ENCODE measurements at places on chromosomes 7 and 10.

GRCh38 chr7:77826300-77826699, 27.7 kb downstream of the PHTF2 start:
- DNase-seq, result no peak

- DNase-seq, result no peak
These were observed 45.3 kb downstream of the RASGEF1A start for GRCh38 chr10:43221419-43222209.

GRCh38 chr10:71805776-71806703, 32.7 kb upstream of the VSIR start:
- DNase-seq, result no peak

DNA sequence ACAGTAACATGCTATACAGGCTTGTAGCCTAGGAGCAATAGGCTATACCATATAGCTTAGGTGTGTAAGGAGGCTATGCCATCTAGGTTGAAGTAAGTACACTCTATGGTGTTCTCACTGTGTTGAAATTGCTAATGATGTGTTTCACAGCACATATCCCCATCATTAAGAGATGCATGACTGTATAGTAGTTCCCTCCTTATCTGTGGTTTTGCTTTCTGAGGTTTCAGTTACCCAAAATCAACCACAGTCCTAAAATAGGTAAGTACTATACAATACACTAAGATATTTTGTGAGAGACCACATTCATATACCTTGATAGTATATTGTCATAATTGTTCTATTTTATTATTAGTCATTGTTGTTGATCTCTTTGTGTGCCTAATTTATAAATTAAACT, 12.7 kb downstream of the FZD1 start:
- DNase-seq, result no peak

GRCh38 chr7:44162179-44162578, 21.0 kb upstream of the MYL7 start:
- DNase-seq, result no peak

DNA sequence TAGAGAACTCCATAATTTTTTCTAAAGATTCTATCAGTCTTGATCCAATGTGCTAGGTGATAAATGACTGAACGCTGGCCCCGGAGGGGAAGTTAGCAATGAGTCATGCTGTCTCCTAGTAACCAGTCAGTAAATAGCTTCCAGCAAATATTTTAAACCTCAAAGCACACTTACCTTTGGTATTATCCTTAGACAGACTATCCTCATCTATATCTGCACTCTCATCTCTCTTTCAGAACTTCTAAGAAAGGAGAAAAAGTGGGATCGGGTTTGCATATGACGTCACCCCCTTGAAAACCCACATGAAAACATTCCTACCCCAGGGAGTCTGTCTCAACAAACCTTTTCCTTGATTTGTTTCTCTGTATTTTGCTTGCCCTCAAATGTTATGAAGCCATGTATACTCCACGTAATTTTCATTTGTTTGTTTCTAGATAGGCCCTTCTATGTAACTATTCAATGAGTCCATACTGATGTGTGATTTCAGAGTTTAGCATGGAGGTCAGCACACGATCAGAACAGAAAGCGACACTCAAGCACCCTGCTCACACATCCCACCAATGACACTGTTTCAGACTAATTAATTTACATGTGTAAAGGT, 174.9 kb upstream of the NRP1 start:
- DNase-seq, result no peak

GRCh38 chr10:24255881-24256311, 47.0 kb downstream of the KIAA1217 start:
- peak; percentile 6 for DNase-seq

GRCh38 chr10:3691482-3691881, 93.5 kb downstream of the KLF6 start:
- DNase-seq, result no peak

DNA sequence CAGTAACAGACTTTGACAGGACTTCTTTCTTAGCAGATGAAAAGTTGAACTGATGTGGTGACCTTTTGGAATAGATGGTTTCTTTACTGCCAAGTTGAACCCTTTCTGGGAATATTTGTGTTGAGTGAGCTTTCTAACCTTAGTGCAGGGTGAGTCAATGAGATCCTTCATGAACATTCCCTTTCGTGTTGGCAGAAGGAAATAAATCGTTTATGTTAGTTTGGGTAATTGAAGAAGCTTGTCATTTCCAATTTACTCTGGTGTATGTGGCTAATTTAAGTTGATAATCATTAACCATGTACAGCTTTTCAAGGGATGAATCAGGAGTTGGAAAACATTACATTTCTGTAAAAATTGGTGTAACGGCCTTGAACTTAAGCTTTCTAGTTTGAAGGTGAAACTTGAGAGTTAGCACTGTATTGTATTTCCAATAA, 43.4 kb downstream of the PTTG1IP2 start:
- DNase-seq, result no peak

- no peak for DNase-seq
These were observed 248.0 kb downstream of the PRPF18 start for GRCh38 chr10:13834581-13835286.

- DNase-seq, result no peak
These were observed 472.0 kb upstream of the AKR1E2 start for GRCh38 chr10:4353964-4354363.

DNA sequence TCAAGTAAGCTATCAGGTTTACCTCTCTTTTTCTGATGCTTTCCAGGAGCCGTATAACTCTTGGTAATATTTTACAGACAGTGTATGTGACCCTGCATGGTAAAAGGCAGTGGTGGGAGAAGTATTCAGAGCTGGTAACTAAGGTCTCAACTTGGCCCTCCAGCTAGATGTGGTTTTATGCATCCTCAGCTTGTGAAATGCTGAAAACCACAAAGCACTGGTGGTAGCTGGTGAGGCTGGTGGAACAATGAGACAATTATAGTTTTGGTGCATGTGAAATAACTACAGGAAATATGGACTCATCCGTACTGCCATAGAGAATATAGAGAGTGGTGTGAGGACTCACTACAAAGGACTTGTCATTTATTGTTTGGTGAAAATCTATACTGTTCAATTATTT, 383.0 kb upstream of the PCDH15 start:
- DNase-seq, result no peak

- DNase-seq, result no peak
These were observed 129.4 kb upstream of the SHH start for GRCh38 chr7:155941688-155942087.

DNA sequence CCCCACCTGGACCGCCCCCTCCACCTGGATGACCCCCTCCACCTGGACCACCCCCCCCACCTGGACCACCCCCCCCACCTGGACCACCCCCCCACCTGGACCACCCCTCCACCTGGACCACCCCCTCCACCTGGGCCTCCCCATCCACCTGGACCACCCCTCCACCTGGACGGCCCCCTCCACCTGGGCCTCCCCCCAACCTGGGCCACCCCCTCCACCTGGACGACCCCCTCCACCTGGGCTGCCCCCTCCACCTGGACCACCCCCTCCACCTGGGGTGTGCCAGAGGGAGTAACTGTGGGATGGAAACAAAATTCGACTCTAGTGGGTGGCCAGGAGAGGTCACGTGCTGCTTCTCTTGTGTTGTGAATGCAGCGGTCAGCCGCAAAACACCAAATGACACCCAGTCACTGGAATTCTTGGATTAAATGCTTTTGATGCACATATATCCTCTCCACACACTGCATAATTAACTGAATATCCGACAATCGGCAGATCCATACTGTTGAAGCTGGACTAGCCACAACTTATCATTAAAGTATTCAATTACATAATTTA, 316.7 kb downstream of the PTPRN2 start:
- no peak for DNase-seq

DNA sequence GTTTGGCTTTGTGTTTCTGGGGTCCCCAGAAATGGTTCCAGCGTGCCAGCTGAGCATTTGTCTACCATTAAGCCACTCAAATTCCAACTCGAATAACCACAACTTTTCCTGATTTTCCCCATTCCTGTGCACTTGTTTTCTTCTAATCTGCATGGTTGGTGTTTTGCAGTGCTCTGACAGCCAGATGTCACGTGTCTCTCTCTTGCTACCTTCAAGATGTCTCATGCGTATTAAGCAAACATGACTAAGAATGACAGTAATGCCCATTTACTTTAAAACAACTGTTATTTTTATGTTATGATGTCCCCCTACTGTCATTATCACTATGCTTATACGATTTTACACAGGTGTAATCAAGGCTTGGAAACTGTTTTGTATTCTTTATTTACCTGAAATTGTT, 35.2 kb upstream of the MXI1 start:
- DNase-seq, result no peak

GRCh38 chr7:20223356-20223755, 6.2 kb upstream of the MACC1 start:
- no peak for DNase-seq

DNA sequence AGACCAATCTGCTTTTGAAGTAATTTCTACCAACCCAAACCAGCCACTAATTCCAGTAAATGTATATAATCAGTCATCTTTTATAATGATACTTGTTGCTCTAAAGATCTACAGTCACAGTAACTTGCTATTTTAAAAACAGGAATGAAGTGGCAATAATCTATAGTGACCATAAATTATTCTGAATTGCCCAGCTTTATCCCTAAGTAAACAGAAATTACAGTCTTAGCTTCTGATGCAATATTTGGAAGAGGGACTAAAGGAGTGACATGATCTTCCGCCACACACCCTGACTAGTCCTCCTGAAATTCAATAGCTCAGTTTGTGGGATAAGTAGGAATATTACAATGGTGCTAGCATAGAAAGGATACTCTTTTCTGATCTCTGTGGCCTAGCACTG, 96.1 kb downstream of the ATE1 start:
- DNase-seq, result no peak

DNA sequence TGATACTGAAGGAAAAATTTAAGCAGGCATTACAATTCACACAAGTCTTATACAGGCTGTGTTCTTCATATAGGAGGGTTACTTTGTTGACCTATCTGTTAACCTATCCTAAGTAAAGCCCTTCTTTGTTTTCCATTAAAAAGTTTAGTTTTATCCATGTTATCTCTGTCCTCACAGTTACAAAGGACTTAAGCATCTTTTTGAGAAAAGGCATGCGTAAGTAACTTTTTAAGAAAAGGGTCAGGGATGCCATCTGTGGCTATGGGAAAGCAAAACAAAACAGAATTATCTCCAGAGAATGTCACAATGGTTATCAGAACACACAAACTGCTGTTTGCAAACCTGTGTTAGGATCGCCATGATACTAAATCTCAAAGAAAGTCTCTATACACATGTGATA, 295.8 kb upstream of the MTPN start:
- DNase-seq, result no peak

- peak; percentile 65 for DNase-seq
These were observed 219.8 kb downstream of the MAD1L1 start for GRCh38 chr7:2012981-2013380.

DNA sequence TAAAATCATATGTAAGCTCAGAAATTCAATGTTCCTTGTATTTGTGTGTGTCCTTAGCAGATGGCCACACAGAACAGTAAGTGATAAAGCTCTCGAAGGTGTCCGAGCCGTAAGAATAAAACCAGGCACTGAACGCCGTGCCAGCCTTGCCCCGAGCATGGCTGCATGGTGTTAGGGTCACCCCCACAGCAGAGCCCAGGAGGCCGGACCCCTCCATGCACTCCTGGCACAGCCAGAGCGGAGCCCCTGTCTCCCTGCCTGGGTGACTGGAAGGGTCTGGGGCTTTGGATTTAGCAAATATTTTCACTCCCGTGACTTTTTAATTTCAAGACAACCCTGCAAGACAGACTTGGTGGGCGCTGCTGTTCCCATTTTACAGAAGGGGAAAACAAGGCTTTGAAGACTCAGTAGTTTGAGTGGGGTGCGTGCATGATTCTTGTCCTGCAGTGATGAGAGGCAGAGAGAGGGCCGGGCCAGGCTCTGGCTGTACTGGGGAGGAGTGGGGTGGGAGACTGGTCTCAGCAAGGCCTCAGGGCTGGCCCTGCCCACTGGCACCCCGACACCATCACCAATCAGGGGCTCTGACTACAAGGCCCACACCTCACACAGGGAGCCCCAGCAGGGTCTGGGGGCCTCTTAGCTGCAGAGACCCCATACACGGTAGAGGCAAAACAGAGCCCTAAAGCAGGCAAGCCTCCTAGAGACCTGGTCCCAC, 39.4 kb downstream of the VIPR2 start:
- no peak for DNase-seq

GRCh38 chr7:140403878-140404564, at the start of gene RAB19:
RAB19 (plus strand) TSS chr7:140404058; CDS start chr7:140407647, 3,589 bp downstream.
- no peak for DNase-seq

DNA sequence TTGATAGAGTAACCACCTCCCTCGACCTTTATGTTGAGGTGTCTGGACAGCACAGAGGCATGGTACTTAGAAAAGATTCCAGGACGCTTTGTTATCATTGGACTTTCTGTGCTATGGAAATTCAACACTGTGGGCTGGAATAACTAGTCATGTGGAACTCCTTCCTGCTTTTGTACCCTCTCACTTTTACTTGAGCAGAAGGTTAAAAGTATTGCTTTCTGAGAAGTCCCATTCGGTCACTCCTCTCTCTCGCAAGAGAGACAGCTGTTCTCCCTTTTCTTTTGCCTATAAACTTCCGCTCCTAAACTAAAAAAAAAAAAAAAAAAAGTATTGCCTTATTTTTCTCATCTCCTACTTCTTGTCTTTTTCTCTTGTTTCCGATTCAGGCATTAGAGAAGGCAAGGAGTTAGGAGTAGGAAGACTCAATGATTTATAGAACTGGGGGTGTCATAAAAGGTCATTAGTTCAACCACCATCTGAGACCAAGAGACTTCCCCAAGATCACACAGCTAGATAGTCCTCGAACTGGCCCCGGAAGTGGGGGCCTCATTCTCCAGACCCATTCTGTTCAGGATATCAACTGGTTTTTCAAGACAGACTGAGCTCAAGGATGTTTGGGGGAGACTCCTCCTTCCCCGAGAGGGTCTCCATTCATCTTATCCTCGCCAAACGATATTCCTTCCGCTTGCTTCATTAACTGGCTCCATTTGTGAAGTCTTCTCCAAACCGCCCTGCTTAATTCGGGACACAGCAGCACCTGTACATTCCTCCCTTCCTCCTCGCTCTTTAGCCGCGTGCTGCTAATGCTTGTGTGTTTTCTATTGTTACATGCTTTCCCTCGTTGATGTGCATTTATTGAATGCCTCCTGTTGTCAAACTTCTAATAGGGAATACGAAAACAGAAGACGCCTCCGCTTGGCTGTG, 995 bp upstream of the INPP5F start:
- no peak for DNase-seq

DNA sequence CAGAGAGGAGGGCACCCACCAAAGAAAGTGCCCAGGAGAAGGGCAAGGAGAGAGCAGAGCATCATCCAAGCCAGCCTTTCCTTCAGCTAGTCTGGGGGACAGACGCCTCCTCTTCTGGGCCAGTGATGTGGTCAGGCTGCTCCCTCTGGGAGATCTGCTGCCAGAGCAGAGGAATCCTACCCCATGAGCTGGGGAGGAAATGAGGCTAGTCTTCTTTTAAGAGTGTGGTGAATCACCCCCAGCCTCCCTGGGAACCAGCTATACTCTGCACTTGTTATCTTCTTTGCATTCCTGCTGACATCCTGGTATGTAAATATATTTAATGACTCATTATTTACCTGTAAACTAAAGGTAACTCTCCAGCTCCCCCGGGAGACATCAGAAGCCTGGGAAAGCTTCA, 41.6 kb upstream of the EPHB6 start:
- no peak for DNase-seq

GRCh38 chr7:107002529-107002998, 41.9 kb upstream of the PRKAR2B start:
- DNase-seq, result no peak

All from NCI-H1694 (cell line).